Liver (tissue), 10 donors: ENCODE measurements at places on chromosomes 11 and 22. TPM values are rescaled to one million over a fixed set of nuclear protein-coding genes. Genes with fewer than 3 reads are reported as not detected.

MMP7 gene
- not detected for total RNA-seq

GLYAT gene
- 142 TPM for total RNA-seq

SLC5A12 gene
- total RNA-seq: 0.23 TPM

KRTAP5-2 gene
- total RNA-seq: not detected

KCNE3 gene
- 22.9 TPM for total RNA-seq

LRRC56 gene
- total RNA-seq: 0.23 TPM

DNA sequence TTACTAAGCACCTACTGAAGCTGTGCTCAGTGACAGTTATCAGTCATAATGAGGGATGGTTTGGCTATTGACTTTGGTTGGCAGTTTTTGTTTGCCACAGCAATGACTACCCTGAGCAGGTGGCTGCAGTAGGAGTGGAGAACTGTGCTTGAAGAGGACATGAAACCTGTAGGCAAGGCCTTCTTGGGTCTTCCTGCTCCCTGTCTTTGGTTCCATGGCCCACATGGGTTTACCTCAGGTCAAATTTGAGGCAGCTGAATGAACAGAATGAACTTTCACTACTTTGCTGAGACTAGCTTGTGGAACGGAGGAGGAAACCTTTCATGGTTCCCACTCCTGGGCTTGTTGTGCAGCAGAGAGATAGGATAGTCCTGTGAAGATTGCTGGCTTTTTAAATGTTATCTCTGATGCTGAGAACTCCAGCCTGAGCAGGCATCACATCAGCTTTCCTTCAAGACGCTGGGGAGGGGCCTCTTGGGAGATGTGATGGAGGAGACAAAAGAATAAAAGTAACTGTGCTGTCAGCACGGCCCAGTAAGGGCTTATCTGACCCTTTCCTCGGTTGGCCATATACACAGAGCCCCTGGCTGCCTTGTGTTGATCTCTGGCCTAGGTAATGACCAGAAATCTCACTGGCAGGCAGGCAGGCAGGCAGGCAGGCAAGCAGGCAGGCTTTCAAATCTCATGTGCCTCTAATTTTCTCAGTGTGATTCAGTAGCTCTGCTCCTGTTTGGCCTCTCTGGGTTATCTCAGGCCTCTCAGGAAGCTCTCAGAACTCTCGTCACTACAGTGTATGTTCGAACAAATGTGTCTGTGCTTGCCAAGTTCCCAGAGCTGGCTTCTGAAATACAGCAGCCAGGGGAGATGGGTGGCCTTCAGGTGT is 12.0 kb downstream of the STIM1 start:
- peak; percentile 36 for DNase-seq
- H3K36me3 ChIP-seq: no peaks in the 10 kb centered on the region
- no peak overlapping the region for H3K4me3 ChIP-seq
- peak overlapping the region; percentile 94 for H3K27ac ChIP-seq
- peaks cover 47% of the 10 kb centered on the region for H3K4me1 ChIP-seq

DNA sequence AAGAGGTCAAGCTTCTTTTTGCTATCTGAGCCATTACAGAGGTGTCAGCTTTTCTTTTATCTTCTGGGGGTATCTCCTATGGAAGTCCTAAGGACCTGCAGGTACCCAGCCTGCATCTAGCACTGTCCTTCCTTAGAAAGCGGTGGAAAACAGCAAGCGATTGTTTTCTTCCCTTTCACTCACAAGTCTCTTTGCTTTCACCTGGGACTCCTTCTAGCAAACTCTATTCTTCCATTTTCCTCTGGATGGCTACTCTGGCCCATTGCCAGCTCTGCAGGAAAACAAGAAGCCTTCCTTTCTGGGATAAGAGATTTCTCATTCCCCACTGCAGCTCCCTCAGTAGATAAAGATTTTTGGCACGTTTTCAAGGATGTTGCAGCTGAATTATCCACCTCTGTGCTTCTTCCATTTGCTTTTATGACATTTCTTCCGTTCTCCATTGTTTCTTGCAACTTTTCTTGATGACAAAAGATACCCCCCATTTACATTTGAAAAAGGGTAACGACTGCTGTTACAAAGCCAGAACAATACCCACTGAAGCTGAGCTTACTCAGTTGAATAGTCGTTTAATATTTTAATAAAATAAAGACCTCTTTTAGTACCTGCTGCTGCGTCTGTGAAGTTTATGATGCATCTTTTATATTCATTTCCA is 40.2 kb upstream of the BDNF start:
- no peak overlapping the region for H3K4me3 ChIP-seq
- peaks cover 10% of the 10 kb centered on the region for H3K27me3 ChIP-seq
- H3K27ac ChIP-seq: no peak overlapping the region
- no peaks in the 10 kb centered on the region for H3K36me3 ChIP-seq
- DNase-seq: no peak
- no peaks in the 10 kb centered on the region for H3K4me1 ChIP-seq

- H3K4me1 ChIP-seq: no peaks in the 10 kb centered on the region
- no peak overlapping the region for H3K27ac ChIP-seq
- H3K27me3 ChIP-seq: no peaks in the 10 kb centered on the region
- no peak for DNase-seq
- peaks cover 3% of the 10 kb centered on the region for H3K36me3 ChIP-seq
These were observed 210.7 kb downstream of the METTL15 start for GRCh38 chr11:28318871-28319270.

DNA sequence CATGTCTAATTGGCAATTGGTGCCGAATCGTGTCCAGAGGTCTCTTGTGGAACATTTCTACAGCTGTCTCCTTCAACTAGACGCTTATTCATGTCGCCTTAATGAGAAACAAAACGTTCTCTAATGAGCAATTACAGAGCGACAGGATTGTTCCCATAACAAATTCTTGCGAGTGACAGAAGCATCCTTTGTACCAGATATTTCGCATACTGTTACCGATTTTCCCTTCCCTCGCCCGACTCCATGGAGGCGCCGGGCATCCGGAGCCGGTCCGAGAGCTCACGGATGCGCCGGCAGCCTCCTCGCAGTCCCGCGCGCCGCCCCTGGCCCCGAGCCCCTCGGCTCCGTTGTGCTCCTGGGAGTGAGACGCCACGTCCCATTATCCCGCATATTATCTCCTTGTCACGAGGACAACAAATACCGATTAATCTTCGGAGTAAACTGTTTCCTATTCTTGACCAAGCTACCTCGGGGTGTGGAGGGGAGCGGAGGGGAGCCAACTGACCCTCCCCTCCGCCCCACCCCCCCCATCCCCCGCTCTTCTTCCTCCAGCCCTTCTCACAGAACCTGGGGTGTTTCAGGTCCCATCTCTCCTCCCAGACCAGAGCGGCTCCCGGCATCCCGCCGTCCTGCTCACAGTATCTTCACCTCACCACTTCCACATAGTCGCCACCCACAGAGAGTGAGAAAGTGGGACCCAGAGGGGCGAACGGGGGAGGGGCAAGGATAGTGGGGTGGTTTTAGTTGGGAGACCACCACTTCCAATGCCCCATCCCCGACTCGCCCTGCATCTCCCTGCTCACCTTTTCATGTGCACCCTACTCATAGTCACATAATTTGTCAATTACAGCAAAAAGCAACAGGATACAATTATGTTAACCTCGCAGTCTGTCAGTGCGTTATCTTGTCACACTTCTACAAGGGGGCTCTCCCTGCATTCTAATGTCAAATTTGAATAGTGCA is 11.4 kb downstream of the PAX6 start:
- H3K27me3 ChIP-seq: peaks cover 1% of the 10 kb centered on the region
- H3K36me3 ChIP-seq: no peaks in the 10 kb centered on the region
- H3K4me1 ChIP-seq: peaks cover 17% of the 10 kb centered on the region
- DNase-seq: no peak
- H3K4me3 ChIP-seq: no peak overlapping the region
- no peak overlapping the region for H3K27ac ChIP-seq

GRCh38 chr11:104086621-104087020 is 50.2 kb downstream of the DDI1 start:
- no peak overlapping the region for H3K27ac ChIP-seq
- H3K4me3 ChIP-seq: no peak overlapping the region
- no peaks in the 10 kb centered on the region for H3K27me3 ChIP-seq
- no peaks in the 10 kb centered on the region for H3K36me3 ChIP-seq

DNA sequence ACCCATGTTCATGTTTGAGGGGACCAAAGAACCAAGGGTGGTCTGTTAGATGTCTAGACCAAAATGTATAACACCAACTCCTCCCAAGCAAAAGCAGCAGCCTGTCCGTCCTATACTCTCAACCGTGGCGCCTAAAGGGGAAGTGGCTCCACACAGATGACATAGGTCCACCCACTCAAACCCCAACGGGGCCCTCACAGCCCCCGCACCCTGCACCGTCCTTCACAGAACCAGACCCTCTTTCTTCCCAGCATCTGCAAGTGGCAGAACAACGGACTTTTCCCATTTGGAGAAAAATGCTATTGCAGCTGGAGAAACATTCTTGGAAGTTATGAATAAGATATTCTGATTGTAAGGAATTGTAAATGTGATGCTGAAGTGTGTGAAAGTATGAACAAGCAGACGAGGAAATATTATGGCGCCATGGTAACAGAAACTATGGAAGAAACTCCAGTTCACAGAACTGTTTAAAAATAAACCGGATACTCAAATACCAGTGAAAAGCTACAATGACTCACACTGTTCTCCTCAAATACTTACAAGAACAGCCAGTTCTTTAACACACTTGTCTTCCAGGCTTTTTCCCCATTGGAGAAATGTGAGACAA is 76.5 kb upstream of the ARFGAP3 start:
- H3K27me3 ChIP-seq: no peaks in the 10 kb centered on the region
- peaks cover 23% of the 10 kb centered on the region for H3K4me1 ChIP-seq
- no peaks in the 10 kb centered on the region for H3K36me3 ChIP-seq
- peak overlapping the region; percentile 58 for H3K27ac ChIP-seq
- no peak for DNase-seq
- no peak overlapping the region for H3K4me3 ChIP-seq

DNA sequence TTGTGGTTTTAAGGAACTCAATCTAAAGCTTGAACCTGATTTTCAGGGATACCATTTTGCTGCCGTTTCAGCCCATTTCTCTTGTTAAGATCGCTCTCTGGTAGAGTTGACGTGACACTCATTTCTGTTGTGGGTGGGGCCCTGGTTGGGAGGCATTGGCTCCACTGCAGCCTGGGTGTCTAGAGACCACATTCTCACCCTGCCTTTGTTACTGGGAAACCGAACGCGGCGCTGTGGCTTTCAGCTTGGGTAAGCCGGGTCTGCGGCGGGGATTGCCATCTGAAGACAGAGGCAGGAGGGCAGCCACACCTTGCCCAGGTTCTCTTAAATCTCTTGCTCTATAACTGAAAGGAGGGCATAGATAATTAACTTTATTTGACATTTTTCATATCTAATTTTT is 3.2 kb downstream of the EHF start:
- H3K4me3 ChIP-seq: no peak overlapping the region
- H3K27ac ChIP-seq: no peak overlapping the region
- no peaks in the 10 kb centered on the region for H3K4me1 ChIP-seq
- no peaks in the 10 kb centered on the region for H3K36me3 ChIP-seq
- DNase-seq: no peak
- H3K27me3 ChIP-seq: no peaks in the 10 kb centered on the region

DNA sequence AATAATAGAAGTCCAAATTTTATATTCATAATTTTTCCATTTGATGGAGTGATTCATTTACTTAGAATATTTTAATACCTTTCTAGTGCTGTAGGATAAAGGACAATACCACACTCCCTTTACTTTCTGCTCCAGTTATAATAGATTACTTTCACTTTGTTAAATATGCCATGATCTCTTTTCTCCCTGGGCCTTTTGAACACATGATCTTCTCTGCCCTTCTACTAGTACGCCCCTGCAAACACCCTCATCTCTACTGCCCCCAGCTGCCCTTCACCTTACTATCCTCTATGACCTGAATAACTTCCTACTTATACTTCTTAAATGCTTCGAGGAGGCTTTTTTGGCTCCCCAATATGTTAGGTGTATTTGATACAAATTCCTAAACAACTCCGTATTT is 177.3 kb downstream of the GUCY1A2 start:
- H3K27ac ChIP-seq: no peak overlapping the region
- H3K27me3 ChIP-seq: no peaks in the 10 kb centered on the region
- no peak for DNase-seq

- no peak overlapping the region for H3K27ac ChIP-seq
- H3K27me3 ChIP-seq: no peaks in the 10 kb centered on the region
- H3K4me3 ChIP-seq: no peak overlapping the region
- no peak for DNase-seq
- H3K36me3 ChIP-seq: no peaks in the 10 kb centered on the region
- no peaks in the 10 kb centered on the region for H3K4me1 ChIP-seq
These were observed 226.9 kb upstream of the B3GAT1 start for GRCh38 chr11:134638796-134639430.

GRCh38 chr11:118124929-118125535 is 27.6 kb downstream of the SCN4B start:
- no peaks in the 10 kb centered on the region for H3K4me1 ChIP-seq
- H3K27ac ChIP-seq: no peak overlapping the region
- no peaks in the 10 kb centered on the region for H3K27me3 ChIP-seq
- DNase-seq: no peak
- H3K4me3 ChIP-seq: no peak overlapping the region
- no peaks in the 10 kb centered on the region for H3K36me3 ChIP-seq

- no peak overlapping the region for H3K4me3 ChIP-seq
- no peaks in the 10 kb centered on the region for H3K27me3 ChIP-seq
- H3K4me1 ChIP-seq: peaks cover 18% of the 10 kb centered on the region
These were observed 76.7 kb upstream of the KCNQ1OT1 start for GRCh38 chr11:2776351-2777061.

- H3K27me3 ChIP-seq: no peaks in the 10 kb centered on the region
- no peak for DNase-seq
- H3K4me3 ChIP-seq: no peak overlapping the region
- H3K36me3 ChIP-seq: no peaks in the 10 kb centered on the region
These were observed 80.9 kb upstream of the PICALM start for GRCh38 chr11:86149792-86150191.

DNA sequence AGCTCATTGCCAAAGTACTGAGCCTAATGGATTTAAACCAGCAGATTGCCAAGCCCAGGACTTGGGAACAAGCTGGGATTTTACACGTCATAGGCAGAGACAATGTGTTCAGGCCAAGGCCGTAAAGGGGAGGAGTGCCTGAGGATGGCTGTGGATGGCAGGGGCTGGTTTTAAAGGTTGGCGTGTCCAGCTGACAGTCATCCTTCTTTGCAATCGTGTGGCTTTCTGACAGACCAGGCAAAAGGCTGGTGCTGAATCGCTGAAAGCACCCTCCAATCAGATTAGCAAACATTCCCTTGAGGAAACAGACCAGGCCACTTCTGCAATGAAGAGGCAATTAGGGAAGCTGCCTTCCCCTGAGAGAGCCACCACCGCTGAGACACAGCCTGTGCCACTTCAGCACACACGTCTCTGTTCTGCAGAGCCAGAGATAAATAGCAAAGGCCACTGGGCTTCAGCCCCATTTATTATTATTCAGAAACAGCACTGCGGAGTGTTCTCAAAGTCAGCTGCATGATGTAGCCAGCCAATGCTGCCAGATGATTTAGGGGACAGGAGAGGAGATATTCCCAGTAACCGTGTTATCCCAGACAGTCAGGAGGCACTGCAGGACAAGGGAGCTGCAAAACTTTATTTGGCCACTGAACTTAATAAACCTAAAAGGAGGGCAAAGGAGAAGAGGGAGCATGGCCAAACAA is 54.2 kb upstream of the CSNK2A3 start:
- H3K4me1 ChIP-seq: peaks cover 19% of the 10 kb centered on the region
- no peaks in the 10 kb centered on the region for H3K27me3 ChIP-seq
- H3K27ac ChIP-seq: no peak overlapping the region
- H3K4me3 ChIP-seq: no peak overlapping the region
- DNase-seq: no peak

GRCh38 chr11:73361953-73362776 is 14.0 kb upstream of the RELT start:
- no peak overlapping the region for H3K4me3 ChIP-seq
- no peaks in the 10 kb centered on the region for H3K36me3 ChIP-seq
- DNase-seq: no peak
- H3K4me1 ChIP-seq: no peaks in the 10 kb centered on the region
- H3K27ac ChIP-seq: no peak overlapping the region
- no peaks in the 10 kb centered on the region for H3K27me3 ChIP-seq
